ENCODE measurements at places on chromosomes 16 and 17.

DNA sequence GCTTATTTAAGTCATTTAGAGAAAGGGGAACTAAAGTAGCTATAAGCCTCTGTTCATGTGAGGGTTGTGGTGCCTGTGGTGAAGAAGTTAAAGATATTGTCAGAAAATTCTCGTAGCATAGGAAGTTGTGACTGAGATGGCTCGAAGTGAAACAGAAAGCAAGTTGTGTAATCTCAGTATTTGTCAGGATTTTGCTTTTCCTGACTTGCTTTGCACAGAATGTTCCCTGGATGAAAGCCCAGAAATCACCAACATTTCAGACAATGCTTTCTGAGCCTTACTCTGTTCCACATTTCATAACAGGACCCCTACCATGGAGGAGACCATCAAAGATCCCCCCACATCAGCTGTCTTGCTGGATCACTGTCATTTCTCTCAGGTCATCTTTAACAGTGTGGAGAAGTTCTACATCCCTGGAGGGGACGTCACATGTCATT is 10.6 kb downstream of the CALCOCO2 start:
- H3K27ac ChIP-seq: peak overlapping the region; percentile 52
- no peak for DNase-seq

- no peak for DNase-seq
- no peak overlapping the region for H3K4me3 ChIP-seq
- H3K4me1 ChIP-seq: peaks cover 56% of the 10 kb centered on the region
- no peak overlapping the region for H3K27ac ChIP-seq
Measured at GRCh38 chr16:10885246-10885645, 8.2 kb downstream of the CIITA start.

DNA sequence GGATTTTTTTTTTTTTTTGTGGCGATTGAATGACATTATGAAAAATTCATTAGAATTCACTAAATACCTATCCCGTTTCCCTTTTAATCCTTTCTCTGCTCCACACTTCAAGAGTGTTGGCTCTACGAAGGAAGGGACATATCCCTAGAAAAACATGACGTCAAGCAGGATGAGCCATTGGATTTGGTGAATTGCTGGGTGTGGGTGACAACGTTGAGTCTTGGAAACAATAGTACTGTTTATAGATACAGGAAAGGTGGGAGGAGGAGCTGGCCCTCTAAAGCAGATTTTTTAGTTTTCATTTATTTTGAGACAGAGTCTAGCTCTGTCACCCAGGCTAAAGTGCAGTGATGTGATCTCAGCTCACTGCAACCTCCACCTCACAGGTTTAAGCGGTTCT is 167.6 kb upstream of the FAM20A start:
- H3K4me3 ChIP-seq: no peak overlapping the region
- H3K27me3 ChIP-seq: peaks cover 1% of the 10 kb centered on the region
- H3K4me1 ChIP-seq: peaks cover 2% of the 10 kb centered on the region
- H3K27ac ChIP-seq: no peak overlapping the region
- no peak for DNase-seq

- H3K27me3 ChIP-seq: no peaks in the 10 kb centered on the region
- H3K36me3 ChIP-seq: no peaks in the 10 kb centered on the region
- peaks cover 56% of the 10 kb centered on the region for H3K4me1 ChIP-seq
- DNase-seq: peak; percentile 71
Measured at GRCh38 chr17:3963237-3964201, 718 bp downstream of the ATP2A3 start.

- no peaks in the 10 kb centered on the region for H3K36me3 ChIP-seq
- H3K27ac ChIP-seq: no peak overlapping the region
- no peaks in the 10 kb centered on the region for H3K4me1 ChIP-seq
- no peak for DNase-seq
Measured at GRCh38 chr16:85471469-85472431, 141.4 kb upstream of the GSE1 start.

- H3K27me3 ChIP-seq: peaks cover 40% of the 10 kb centered on the region
- DNase-seq: peak; percentile 67
- H3K4me3 ChIP-seq: no peak overlapping the region
- H3K36me3 ChIP-seq: no peaks in the 10 kb centered on the region
- H3K27ac ChIP-seq: peak overlapping the region; percentile 76
Measured at GRCh38 chr16:79628501-79628975, 28.0 kb upstream of the MAF start.

GRCh38 chr17:37066322-37067255 is 117.8 kb downstream of the AATF start:
- H3K36me3 ChIP-seq: no peaks in the 10 kb centered on the region
- no peaks in the 10 kb centered on the region for H3K27me3 ChIP-seq
- DNase-seq: no peak
- no peak overlapping the region for H3K4me3 ChIP-seq

- no peaks in the 10 kb centered on the region for H3K36me3 ChIP-seq
- peak; percentile 37 for DNase-seq
- H3K4me3 ChIP-seq: peak overlapping the region; percentile 68
- H3K27ac ChIP-seq: peak overlapping the region; percentile 78
- H3K27me3 ChIP-seq: peaks cover 2% of the 10 kb centered on the region
Measured at GRCh38 chr16:85157813-85158742, 45.8 kb upstream of the CIBAR2 start.

DNA sequence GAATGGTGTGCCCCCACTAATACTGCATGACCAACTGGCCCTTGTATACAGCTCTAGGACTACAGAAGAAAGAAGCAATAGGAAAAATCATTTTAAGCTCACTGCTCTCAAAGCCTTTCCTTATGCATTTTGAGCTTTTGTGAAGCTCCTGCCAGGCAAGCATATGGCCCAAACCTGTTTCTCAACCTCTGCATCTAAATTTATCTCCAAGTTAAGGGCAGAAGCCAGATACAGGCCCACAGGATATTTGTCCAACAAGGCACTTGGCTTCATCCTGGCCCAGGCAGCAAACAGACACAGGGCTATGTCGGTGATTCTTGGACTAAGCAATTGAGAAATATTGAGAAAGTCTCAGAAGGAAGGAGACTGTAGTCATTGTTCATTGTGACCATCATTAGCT is 43.9 kb downstream of the CCT6B start:
- H3K27ac ChIP-seq: no peak overlapping the region
- H3K4me1 ChIP-seq: no peaks in the 10 kb centered on the region
- no peaks in the 10 kb centered on the region for H3K36me3 ChIP-seq

- peaks cover 7% of the 10 kb centered on the region for H3K27me3 ChIP-seq
- no peak overlapping the region for H3K4me3 ChIP-seq
- peak; percentile 57 for DNase-seq
- no peak overlapping the region for H3K27ac ChIP-seq
- no peaks in the 10 kb centered on the region for H3K36me3 ChIP-seq
- H3K4me1 ChIP-seq: peaks cover 2% of the 10 kb centered on the region
Measured at GRCh38 chr16:85245307-85246172, 133.3 kb upstream of the CIBAR2 start.

DNA sequence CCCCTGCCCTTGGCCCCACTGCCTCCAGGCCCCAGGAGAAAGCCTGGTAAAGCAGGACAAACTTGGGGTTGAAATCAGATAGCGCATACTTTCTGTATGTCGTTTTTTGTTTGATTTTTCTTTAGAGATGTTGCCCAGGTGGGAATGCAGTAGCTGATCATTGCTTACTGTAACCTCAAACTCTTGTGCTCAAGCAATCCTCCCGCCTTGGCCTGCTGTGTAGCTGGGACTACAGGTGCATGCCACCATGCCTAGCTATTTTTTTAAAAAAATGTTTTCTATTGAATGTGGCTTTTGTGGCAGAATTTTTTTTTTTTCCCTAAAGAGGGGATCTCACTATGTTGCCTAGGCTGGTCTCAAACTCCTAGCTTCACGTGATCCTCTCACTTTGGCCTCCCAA is 11.1 kb upstream of the CCL5 start:
- peaks cover 66% of the 10 kb centered on the region for H3K4me1 ChIP-seq
- no peak for DNase-seq
- H3K36me3 ChIP-seq: no peaks in the 10 kb centered on the region
- H3K4me3 ChIP-seq: no peak overlapping the region
- H3K27ac ChIP-seq: peak overlapping the region; percentile 80

DNA sequence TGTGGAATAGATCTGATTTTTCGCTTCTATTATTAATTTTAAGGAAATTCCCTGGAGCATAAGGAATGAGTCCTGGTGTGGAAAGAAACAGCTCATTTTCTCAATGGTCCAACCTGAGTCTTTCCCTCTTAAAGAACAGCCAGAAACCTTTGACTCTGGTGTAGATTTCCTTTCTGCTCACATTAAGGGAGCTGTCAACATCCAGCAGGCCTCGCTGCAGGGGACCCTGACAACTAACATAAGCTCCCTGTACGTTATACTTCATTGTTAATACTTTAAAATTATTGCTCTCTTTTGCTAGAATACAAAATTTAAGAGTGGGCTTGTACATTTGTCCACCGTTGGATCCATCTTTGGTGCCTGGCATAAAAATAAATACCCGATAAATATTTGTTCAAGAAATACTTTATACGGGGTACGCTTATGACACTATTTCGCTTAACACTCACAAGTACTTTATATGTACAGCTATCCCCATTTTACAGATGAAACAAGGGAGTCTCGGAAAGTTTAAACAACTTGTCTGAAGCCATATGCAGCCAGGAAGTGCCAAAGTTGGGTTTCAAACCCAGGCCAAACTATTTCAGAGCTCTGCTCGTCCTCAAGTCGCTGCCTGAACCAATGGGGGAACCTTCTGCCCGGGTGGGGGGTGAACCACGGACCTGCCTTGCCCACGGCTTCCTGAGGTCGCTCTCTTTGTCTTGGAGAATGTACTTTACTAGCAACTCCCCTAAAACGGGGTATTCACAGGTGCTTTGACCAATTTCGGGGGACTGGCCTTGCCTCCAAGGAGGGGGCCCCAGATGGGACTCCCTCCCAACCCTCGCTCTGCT is 611 bp downstream of the SMARCE1 start:
- peak overlapping the region; percentile 85 for H3K4me3 ChIP-seq
- H3K4me1 ChIP-seq: peaks cover 53% of the 10 kb centered on the region

DNA sequence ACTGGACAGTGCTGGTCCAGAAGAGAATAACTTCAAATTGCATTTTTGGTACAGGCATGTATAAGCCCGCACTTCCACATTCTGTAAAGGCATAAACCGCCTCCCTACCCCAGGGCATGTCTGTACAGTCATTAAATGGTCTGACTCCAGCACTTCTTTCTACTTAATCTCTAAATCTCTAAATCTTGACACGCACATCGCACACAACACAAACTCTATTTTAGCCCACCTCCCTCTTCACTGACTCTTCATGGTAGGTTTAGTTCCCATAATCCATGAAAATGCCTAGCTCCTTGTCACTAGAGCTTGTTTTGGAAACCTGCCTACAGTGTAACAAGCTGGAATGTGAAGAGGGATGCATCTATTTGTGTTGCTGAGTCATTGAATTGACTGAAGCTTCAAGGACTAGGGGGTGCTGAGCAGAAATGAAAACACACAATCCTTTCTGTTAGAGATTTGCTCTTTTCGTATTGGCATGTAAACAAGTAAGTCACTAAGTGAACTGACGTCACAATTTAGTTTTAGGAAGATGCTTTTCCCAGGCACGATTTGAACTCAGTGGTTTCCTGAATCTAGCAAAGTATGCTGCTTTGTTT is 1.6 kb upstream of the DUSP14 start:
- peak overlapping the region; percentile 93 for H3K27ac ChIP-seq
- H3K36me3 ChIP-seq: peaks cover 3% of the 10 kb centered on the region
- peaks cover 4% of the 10 kb centered on the region for H3K27me3 ChIP-seq
- DNase-seq: no peak

DNA sequence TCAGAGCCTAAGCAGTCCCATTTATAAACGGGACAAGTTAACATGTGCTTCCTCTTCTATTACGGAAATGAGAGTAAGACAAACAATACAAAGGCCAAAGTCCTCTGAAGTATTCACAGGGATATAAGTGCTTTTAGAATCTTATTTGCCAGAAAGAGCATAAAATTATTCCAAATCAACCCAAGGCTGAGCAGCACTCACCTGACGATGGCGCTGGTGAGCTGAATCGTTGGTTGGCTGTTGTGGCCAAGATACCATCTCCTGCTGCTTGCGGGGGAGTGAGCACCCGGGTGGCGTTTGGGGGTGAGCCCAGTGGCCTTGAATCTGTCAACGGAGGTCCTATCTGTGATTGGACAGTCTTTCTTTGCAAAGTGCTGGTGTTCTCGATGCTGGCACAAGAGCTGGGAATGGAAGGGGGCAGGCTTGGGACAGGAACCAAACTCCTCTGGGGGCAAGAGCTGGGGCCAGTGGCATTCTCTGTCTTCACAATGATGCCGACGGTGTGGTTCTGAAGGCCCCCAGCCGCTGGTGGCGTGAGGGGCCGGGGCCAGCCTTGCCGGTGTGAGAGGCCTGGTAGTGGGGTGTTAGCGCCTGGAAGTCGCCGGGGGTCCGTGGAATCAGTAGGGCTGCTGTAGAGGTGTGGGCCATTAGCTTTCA is 9.5 kb upstream of the DHRS13 start:
- no peak for DNase-seq
- no peaks in the 10 kb centered on the region for H3K27me3 ChIP-seq
- H3K27ac ChIP-seq: peak overlapping the region; percentile 57
- H3K4me3 ChIP-seq: no peak overlapping the region
- peaks cover 10% of the 10 kb centered on the region for H3K4me1 ChIP-seq

DNA sequence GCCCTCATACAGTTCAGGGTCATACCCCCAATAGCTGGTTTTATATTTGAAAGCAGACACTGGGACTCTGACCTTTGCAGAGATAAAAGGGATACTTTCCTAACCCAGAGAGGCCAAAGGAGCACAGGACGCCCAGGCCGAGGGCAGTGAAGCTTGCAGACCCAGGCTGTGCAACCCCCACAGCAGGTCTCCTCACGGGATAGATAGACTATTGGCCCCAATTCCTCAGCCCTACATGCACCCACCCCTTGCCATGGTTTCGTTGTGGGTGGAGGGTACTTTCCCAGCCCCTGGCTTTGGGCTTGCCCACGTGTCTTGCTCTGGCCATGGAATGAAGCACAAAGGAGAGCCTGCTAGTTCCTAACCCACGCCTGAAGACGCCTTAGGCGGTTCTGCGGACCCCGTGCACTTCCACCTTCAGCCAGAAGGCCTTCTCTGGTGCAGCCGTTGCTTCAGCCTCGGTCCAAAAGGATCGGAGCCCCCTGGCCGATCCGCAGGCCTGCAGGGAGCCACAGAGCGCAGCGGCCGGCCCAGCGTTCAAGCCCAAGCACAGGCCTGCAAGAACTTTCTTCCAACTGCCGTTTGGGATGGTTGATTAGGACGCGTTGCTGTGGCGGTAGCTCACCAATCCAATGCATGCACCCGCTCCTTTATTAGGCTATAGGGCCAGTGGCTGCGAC is 9.8 kb upstream of the BRCA1 start:
- no peak overlapping the region for H3K4me3 ChIP-seq
- peaks cover 22% of the 10 kb centered on the region for H3K36me3 ChIP-seq
- no peak overlapping the region for H3K27ac ChIP-seq
- DNase-seq: no peak
- H3K27me3 ChIP-seq: no peaks in the 10 kb centered on the region
- peaks cover 16% of the 10 kb centered on the region for H3K4me1 ChIP-seq

GRCh38 chr16:7775072-7775488 is 442.4 kb downstream of the RBFOX1 start:
- no peak for DNase-seq
- no peaks in the 10 kb centered on the region for H3K36me3 ChIP-seq
- H3K4me3 ChIP-seq: no peak overlapping the region
- no peak overlapping the region for H3K27ac ChIP-seq
